ENCODE measurements at places on chromosomes 13 and 19. TPM values are rescaled to one million over a fixed set of nuclear protein-coding genes. Genes with fewer than 3 reads are reported as not detected.
A peak's percentile ranks its signal among the peaks of the same experiment; 100 is the strongest.

DNA sequence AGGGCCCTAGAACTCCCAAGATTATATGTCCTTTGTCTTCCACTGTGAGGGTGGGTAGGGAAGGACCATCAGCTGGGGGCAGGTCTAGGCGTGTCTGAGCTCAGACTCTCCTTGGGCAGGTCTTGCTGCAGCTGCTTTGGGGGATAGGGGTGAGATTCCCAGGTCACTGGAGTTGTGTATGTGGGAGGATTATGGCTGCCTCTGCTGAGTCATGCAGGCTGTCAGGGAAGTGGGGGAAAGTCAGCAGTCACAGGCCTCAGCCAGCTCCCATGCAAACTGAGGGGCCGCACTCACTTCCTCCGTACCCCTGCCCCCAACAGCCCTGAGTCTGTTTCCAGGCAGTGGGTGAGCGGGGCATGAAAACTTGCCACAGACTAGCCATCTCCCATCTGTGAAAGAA is 600.8 kb downstream of the DIAPH3 start:
- H3K36me3 ChIP-seq = no peaks in the 10 kb centered on the region
- H3K4me3 ChIP-seq = no peak overlapping the region
- no peak for DNase-seq
- H3K27ac ChIP-seq = no peak overlapping the region
- no peaks in the 10 kb centered on the region for H3K4me1 ChIP-seq

RFPL4A gene
- polyA plus RNA-seq = 0.25 TPM

- peak; percentile 55 for DNase-seq
- H3K4me1 ChIP-seq = no peaks in the 10 kb centered on the region
- H3K4me3 ChIP-seq = peak overlapping the region; percentile 96
- no peaks in the 10 kb centered on the region for H3K27me3 ChIP-seq
- peak overlapping the region; percentile 95 for H3K27ac ChIP-seq
- peaks cover 5% of the 10 kb centered on the region for H3K36me3 ChIP-seq
These were observed 507 bp downstream of the ALG5 start for GRCh38 chr13:36998624-36999041.

AP1M2 gene
- 238 TPM for polyA plus RNA-seq

- no peak overlapping the region for H3K27ac ChIP-seq
- H3K27me3 ChIP-seq = peaks cover 8% of the 10 kb centered on the region
- no peak overlapping the region for H3K4me3 ChIP-seq
- DNase-seq = no peak
- H3K4me1 ChIP-seq = no peaks in the 10 kb centered on the region
- H3K36me3 ChIP-seq = no peaks in the 10 kb centered on the region
These were observed 11.6 kb upstream of the CFAP97D2 start for GRCh38 chr13:114167426-114167825.

DNA sequence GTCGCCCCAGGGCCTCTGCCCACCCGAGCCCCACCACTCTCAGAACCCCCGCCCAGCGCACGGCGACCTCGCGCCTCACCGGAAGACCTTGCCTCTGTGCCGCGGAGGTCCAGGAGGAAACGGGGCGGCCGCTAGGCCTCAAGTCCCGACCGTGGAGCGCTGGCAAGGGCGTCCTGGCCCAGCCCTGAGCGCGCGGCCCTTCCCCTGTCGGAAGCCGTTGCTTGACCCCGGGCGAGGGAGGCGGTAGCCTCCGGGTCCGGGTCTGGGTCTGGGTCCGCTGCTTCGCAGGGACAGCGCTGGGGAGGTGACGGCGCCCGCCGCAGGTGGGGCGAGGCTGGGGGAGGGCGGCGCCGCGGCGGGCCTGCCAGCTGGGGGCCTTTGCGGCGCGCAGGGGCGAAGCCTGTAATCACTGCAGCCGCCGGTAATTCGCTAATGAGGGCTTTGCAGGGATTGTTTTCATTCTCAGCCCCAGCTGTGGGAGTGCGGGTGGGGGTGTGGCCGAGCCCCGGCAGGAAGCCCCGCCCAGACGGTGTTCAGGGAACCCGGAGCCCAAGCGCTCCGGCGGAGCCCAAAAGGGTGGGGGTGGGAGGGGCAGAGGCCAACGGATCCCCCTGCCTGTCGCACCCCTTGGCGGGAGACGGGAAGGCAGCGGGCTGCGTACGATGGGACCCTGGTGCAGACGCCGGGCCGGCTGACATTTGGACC is 8.6 kb downstream of the C19orf25 start:
- peaks cover 46% of the 10 kb centered on the region for H3K4me1 ChIP-seq
- peaks cover 36% of the 10 kb centered on the region for H3K27me3 ChIP-seq
- H3K27ac ChIP-seq = no peak overlapping the region
- peak overlapping the region; percentile 18 for H3K4me3 ChIP-seq
- DNase-seq = peak; percentile 43

GRCh38 chr19:35719402-35720162 is 1.8 kb downstream of the KMT2B start:
- no peak overlapping the region for H3K27ac ChIP-seq
- H3K4me1 ChIP-seq = peaks cover 25% of the 10 kb centered on the region
- peak; percentile 16 for DNase-seq
- no peaks in the 10 kb centered on the region for H3K27me3 ChIP-seq

SAFB2 gene
- 83.2 TPM for polyA plus RNA-seq

ELL gene
- 12.2 TPM for polyA plus RNA-seq

DNA sequence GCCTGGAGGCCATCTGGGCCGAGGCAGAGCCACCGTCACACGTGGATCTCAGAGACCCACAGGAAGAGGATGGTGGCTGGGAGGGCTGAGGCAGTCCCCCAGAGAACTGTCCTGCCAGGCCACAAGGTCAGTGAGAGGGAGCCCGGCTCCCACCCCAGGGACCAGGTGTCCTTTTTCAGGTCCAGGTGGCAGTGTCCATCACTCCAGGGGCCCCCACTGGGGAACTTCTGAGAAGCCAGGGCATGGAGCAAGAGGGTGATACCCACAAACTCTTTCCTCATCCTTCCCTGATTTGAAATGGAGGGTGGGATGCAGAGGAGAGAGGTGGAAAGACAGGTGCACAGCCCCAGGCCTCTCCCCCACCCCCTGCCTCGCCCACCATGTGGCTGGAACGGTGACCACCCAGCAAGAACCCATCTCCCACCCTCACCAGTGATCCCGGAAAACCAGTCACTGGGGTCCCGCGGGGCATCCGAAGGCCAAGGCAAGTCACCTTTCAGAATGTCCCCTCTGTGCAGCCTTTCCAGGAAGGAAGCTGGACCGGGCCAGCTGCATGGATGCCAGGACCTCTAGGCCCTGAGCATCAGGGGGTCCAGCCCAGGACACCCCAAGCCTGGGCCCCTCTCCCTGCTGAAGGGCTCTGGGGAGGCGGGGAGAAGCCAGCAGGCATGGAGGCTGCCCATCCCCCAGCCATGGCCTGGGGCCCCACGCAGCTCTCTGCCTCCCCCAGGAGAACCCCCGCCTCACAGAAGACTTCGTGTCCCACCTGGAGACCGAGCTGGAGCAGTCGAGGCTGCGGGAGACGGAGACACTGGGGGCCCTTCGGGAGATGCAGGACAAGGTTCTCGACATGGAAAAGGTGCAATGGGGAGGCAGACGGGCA is 14.1 kb downstream of the PRR36 start:
- H3K27me3 ChIP-seq = peaks cover 12% of the 10 kb centered on the region
- no peaks in the 10 kb centered on the region for H3K36me3 ChIP-seq
- no peak overlapping the region for H3K27ac ChIP-seq
- no peak overlapping the region for H3K4me3 ChIP-seq

DNA sequence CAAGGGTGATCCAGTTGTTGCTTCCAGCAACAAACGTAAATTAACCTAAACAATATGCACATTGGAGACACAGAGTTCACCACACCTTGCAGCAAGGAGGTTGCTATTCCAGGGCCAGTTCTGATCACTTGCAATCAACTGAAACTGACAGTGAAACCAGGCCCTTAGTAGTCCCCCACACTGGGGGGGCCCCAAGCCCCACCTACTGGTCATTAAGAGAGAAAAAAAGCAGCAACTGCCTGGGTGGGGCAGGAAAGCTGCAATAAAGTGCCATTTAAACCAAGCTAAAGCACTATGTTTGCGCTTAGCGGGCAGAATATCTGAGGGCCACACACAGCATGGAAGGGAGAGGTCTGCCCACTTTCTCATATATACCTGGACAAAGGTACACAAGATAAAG is 51.5 kb downstream of the ATP7B start:
- DNase-seq = peak; percentile 93
- H3K27me3 ChIP-seq = no peaks in the 10 kb centered on the region

DNA sequence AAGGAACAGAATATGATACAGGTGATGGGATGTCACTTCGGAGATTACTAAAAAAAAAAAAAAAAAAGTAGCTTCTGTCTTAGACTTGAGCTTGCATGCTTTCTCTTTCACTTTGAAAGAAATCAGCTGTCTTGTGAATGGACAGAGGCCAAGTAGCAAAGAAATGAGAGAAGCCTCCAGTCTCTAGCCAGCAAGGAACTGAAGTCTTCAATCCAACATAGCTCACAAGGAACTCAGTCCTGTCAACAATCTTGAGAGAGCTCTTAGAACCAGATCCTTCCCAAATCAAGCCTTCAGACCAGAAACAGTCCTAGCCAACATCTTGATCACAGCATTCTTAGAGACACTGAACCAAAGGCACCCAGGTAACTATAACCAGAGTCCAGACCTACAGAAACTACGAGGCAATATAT is 7.7 kb downstream of the N4BP2L2 start:
- peaks cover 7% of the 10 kb centered on the region for H3K4me1 ChIP-seq
- H3K27ac ChIP-seq = peak overlapping the region; percentile 59
- peak; percentile 71 for DNase-seq
- no peaks in the 10 kb centered on the region for H3K27me3 ChIP-seq

SMAD9 gene
- 0.81 TPM for polyA plus RNA-seq

TMEM238 gene
- polyA plus RNA-seq = 1.6 TPM

KASH5 gene
- polyA plus RNA-seq = not detected

IZUMO2 gene
- 0.09 TPM for polyA plus RNA-seq

- no peak overlapping the region for H3K27ac ChIP-seq
- no peak overlapping the region for H3K4me3 ChIP-seq
- peaks cover 86% of the 10 kb centered on the region for H3K36me3 ChIP-seq
- no peaks in the 10 kb centered on the region for H3K27me3 ChIP-seq
- DNase-seq = no peak
These were observed 133.6 kb downstream of the STK24 start for GRCh38 chr13:98443329-98443728.

DNA sequence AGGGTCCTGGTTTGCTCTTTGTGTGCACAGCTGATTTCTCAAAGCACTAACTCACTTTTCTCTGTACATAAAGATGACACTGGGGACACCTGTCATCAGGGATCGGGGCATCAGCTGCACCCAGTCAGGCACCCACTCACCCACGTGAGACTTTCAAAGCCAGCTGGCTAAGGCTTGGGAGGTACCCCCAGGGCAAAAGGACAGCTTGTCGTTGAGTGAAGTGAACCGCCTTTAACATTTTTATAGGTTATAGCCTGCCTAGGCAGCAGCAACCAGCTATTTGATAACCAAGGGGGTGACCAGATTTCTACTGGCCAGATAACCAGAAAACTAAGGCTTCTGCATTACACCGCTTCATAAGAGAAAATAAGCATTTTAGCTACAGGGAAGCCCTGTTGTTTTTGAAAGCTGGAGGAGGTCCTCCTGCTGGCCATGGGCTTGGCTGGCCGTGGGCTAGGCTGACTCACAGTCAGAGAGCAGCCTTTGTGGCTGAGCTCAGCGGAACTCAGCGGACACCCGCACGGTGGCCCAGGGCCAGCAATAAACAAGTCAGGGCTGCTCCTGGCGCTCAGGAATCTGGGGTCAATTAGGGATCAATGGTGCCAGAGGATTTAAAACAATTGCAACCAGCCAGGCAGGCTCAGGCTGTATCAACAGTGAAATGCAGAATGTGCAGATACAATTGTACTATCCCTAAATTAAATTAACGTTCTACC is 57.1 kb downstream of the ALOX5AP start:
- H3K27ac ChIP-seq = no peak overlapping the region
- H3K36me3 ChIP-seq = no peaks in the 10 kb centered on the region
- H3K27me3 ChIP-seq = no peaks in the 10 kb centered on the region
- H3K4me3 ChIP-seq = no peak overlapping the region

DMKN gene
- polyA plus RNA-seq = not detected

IL4I1 gene
- 3.8 TPM for polyA plus RNA-seq

COX7A1 gene
- 1.3 TPM for polyA plus RNA-seq

GRCh38 chr13:66992183-66992582 is 238.0 kb downstream of the PCDH9 start:
- H3K27me3 ChIP-seq = no peaks in the 10 kb centered on the region
- H3K36me3 ChIP-seq = no peaks in the 10 kb centered on the region
- no peaks in the 10 kb centered on the region for H3K4me1 ChIP-seq
- no peak overlapping the region for H3K27ac ChIP-seq
- no peak overlapping the region for H3K4me3 ChIP-seq

- H3K36me3 ChIP-seq = no peaks in the 10 kb centered on the region
- H3K27me3 ChIP-seq = no peaks in the 10 kb centered on the region
These were observed 952.5 kb upstream of the ATXN8OS start for GRCh38 chr13:69155136-69155535.

DNA sequence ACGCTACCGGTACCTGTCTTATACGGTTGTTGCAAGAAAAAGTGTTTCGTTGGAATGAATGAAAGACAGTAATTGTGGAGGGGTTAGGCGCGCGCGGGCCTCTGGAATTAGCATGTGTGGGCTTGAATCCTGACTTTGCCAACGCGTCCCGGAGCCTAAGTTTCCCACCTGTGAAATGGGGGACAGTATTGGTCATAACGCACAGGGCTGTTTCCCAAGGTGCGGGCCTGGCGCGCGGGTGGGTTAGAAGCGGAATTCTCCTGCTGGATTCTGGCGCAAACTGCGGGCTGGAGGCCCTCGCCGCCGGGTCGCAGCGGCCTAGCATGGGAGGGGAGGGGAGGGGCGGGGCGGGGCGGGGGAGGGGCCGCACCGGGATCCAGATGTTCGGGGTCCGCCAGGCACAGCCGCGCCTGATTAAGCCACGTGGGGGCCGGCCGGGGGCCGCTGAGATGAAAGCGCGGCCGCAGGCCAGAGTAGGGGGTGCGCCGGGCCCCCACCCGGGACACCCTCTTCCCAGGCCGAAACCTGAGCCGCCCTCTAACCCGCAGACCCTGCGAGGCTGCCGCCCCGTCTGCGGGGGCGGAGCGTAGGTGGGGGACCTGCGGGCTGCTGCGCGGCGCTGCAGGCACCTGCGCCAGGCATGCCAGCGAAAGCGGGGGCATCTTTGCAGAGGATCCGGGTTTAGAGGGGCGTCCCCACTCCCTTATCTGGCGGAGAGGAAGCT is 1.2 kb upstream of the TMEM59L start:
- no peak overlapping the region for H3K4me3 ChIP-seq
- peaks cover 3% of the 10 kb centered on the region for H3K4me1 ChIP-seq
- peak; percentile 16 for DNase-seq
- H3K36me3 ChIP-seq = no peaks in the 10 kb centered on the region
- peaks cover 36% of the 10 kb centered on the region for H3K27me3 ChIP-seq

GRCh38 chr13:98722958-98723357 is 29.5 kb downstream of the SLC15A1 start:
- DNase-seq = peak; percentile 64
- no peaks in the 10 kb centered on the region for H3K4me1 ChIP-seq
- no peaks in the 10 kb centered on the region for H3K27me3 ChIP-seq
- H3K27ac ChIP-seq = no peak overlapping the region

DNA sequence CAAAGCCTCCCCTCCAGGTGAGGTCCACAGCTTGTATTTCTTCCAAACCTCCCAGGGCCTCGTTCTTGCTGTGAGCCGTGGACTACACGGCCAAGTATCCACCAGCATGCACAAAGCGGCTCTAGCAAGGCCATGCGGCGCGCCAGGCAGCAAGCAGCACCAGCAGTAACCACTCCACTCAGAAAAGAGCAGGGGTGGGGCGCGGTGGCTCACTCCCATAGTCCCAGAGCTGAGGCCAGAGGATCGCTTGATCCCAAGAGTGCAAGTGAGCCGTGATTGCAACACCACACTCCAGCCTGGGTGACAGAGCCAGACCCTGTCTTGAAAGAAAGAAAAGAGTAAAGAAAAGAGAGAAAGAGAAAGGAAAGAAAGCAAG is 4.7 kb downstream of the CCDC8 start:
- no peaks in the 10 kb centered on the region for H3K4me1 ChIP-seq
- H3K36me3 ChIP-seq = peaks cover 26% of the 10 kb centered on the region
- H3K27me3 ChIP-seq = peaks cover 23% of the 10 kb centered on the region

SELENOV gene
- not detected for polyA plus RNA-seq
